Stimulated activated CD4-positive, alpha-beta T cell treated with anti-CD3 and anti-CD28 coated beads, Interleukin-1b, Interleukin-23, amount 100 ng/mL, for 1 hour (primary cell): ENCODE measurements at places on chromosomes 4 and X.
A peak's percentile ranks its signal among the peaks of the same experiment; 100 is the strongest.

DNA sequence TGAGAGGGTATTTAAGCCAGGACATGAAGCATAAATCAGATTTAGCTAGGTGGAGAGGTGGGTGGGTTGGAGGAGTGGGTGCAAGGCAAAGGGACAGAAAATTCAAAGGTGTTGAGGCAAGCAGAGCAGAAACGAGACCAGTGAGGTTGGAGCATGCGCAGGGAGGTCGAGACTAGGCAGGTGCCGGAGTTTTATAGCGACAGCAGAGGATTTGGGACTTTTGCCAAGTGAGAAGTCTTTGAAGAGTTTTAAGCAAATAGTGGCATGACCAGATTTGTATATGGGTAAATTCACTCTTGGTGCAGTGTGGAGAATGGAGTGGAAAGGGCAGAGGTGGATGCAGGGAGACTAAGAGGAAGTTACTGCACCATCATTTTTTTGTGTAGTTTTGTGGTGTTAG lies 107.0 kb upstream of the TLR2 start:
- no peak for DNase-seq

DNA sequence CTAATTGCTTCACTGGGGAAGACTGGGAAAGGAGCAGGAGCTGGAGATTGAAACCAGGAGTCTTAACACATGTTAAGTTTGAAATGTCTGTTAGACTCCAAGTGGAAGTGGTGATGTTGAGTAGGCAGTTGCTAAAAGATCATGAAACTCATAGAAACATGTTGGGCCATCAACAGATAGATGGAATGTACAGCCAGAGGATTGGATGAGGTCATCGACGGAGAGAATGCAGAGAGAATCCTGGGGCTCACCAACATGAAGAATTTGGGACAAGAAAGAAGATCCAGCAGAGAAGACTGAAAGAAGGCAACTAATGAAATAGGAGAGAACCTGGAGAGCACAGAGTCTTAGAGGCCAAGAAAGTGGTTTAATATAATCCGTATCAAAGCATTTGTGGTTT lies 19.4 kb upstream of the TSPAN5 start:
- DNase-seq, result no peak

GRCh38 chr4:76147454-76148141 lies 599 bp downstream of the NUP54 start:
- DNase-seq, result peak; percentile 3

- DNase-seq, result no peak
Observed at GRCh38 chr4:1506956-1507721, 100.9 kb upstream of the NKX1-1 start.

DNA sequence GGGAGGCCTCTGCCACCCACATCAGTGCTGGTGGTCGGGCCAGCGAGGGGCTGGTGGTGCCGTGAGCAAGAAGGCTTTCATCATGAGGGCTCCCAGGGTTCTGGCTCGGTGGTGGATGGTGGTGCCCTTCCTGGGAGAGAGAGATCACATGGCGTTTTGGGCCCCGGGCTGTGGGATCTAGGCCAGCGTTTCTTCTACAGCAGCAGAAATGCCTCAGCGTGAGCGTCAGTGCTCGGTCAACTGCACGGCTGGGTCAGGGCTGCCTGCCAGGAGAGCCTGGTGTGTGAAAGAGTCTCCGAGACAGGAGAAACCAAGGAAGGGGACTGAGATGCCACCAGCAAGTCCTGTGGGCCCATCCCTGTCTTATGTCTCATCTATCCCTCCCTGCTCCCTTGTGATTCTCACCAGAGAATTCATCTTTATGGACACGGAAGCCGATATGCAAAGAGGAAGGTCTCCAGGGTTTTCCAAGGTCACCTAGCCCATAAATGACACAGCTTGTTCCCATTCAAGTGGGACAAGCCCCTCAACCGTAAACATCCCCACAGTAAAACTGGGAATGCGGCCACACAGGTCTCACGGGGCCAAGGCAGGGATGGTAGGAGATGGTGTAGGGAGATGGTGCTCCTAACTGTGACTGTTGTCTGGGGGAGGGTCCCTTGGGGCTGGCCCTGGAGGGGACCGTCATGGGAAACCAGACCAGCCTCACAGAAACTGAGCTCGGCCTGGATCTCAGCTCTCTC lies 99.2 kb downstream of the SORCS2 start:
- DNase-seq, result no peak

- DNase-seq, result no peak
Observed at GRCh38 chr4:147011411-147011810, 65.7 kb upstream of the TTC29 start.

DNA sequence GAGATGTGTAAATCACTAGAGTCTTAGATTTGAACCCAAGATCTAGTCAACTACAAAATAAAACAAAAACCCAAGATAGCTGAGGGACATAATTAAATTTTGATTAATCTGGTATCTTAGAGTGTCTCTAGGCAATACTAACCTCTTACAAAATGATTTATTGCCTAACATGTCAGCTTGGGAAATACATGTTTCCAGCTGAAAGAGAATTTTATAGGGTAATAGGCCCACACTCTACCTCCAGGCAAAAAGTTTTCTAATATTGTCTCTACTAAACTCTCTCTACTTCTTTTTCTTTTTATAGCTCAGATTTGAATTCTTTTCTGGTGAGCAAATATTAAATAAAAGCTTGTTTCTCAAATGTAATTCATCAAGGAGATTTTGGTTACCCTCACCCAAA lies 263.2 kb downstream of the IL15 start:
- DNase-seq, result no peak

- DNase-seq, result no peak
Observed at GRCh38 chr4:39521253-39521919, 5.9 kb downstream of the UGDH start.

DNA sequence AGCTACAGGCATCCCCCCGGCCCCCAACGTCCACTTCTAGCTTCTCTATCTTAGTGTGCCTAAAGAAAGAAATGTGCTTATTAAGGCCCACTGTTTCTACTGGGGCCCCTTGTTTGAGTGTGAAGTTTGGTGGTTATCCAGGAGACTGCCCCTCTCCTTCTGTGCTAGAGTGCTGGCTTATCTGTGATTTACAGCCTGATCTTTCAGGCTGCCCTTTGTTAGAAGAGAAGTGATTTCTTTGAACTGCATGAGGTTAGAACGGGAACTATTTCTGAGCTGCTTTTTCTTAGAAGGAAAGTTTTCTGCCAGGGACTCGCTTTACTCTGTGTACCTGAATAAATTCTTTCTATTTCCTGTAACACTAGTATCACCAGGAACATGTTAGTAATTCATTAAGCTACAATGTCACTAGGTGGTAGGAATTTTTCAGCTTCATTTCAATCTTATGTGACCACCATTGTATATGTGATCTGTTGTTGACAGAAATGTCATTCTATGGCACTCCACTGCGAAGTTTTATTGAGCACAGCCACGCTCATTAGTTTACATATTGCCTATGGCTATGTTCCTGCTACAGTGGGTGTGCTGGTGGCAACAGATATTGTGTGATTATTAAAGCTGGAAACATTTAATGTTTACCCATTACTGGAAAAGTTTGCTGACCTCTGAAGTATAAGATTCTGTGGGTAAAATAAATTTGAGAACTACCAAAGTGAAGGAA lies 193.8 kb upstream of the CXorf51B start:
- no peak for DNase-seq

GRCh38 chr4:163710158-163710557 lies 215.7 kb downstream of the TMA16 start:
- DNase-seq, result no peak

- no peak for DNase-seq
Observed at GRCh38 chr4:147958057-147958456, 226.2 kb downstream of the ARHGAP10 start.

- DNase-seq, result no peak
Observed at GRCh38 chrX:48606091-48606490, 8.8 kb downstream of the WDR13 start.

DNA sequence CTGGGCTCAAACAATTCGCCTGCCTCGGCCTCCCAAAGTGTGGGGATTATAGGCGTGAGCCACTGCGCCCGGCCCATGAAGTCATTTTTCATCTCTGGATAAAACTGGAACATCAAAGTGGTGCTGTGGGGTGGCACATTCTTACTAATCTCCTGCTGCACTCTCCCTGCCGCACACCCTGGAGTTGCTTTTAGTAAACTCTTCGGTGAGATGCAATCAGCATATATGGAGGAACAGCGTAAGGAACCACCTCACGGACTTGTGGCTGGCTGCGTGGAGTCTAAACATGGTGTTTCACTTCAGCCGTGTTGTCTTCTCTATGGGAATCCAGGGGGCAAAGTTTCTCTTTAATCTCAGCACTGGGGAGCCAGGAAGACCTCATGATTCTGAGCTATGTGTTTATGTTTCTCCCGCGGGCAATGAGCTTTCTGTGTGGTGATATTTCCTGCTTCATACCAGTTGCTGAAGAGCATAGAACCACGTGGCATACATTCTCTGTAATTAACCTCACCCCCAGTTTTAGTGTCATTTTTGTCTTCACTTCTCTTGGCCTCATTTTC lies 2.1 kb upstream of the RHOH start:
- no peak for DNase-seq

GRCh38 chr4:15913631-15913970 lies 24.9 kb downstream of the FGFBP1 start:
- no peak for DNase-seq

- no peak for DNase-seq
Observed at GRCh38 chr4:144970597-144970996, 127.4 kb downstream of the ANAPC10 start.

- DNase-seq, result no peak
Observed at GRCh38 chrX:109709129-109709631, 23.9 kb downstream of the ACSL4 start.

DNA sequence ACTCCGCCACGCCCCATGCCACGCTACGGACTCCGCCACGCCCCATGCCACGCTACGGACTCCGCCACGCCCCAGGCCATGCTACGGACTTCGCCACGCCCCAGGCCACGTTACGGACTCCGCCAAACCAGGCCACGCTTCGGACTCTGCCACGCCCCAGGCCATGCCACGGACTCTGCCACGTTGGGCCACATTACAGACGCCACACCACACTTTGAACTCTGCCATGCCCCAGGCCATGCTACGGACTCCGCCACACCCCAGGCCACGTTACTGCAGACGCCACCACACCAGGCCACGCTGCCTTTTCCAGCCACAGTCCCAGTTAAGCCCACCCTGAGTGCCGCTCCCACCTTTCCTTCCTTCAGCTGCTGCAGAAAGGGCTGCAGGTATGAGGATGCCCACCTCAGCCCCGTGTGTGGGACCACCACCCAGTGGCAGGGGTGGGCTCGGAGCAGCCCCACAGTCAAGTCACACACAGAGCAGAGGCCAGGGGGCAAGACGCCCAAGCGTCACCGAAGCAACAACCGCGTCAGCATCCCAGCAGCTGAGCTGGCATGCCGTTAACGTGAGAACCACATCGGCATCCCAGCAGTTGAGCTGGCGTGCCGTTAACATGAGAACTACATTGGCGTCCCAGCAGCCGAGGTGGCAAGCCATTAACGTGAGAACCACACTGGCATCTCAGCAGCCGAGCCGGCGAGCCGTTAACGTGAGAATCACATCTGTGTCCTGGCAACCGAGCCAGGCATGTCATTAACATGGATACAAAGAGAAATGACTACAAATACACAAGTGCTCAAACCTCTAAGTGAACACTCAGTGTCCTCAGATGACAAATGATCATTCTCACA lies 26.4 kb downstream of the GAK start:
- no peak for DNase-seq

DNA sequence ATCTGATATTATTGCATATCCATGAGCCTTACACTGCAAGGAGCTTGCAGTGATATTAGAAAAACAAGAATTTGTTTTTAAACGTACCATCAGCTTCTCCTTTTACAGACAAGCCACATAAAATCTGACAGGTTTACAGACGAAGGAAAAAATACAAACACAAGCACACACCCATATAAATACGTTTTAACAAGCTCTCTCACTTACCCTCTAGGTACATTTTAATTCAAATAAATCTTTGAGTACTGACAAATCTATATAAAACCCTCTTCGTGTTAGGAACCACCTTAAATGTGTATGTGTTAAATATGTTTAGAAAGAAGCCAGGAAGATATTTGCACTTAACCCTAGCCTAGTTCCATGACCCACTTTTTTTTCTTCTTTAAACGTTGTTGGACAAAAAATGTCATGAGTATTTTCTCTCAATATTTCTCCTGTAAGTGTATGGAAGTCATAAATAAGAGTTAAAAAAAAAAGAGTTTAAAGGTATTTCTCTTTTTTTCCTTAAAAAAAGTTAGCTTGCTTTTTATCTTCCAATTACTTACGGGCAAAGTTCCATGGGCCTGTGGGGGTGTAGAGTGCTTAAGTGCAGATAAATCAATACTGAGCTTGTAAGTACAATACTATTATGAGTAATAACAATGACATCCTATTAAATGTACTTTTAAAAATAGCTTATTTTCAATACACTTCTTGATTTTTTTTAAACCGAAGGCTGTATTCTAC lies 1.5 kb downstream of the ARAP2 start:
- no peak for DNase-seq

DNA sequence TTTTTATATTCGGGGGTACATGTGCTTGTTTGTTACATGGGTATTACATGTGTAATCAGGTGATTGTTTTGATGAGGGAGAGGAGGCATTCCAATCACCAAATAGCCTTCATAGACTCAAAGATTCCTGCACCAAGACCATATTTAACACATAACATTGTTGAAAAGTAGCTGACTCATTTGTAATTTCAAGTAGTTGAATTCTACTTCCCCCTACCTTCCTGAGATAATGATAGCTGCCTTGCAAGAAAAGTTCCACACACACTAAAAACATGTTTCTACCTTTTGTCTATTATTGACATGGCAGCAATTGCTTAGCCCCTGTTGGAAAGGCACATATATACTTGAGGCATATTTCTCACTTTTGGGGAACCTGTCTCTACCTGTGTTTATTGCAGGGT lies 16.1 kb downstream of the PGAM4 start:
- DNase-seq, result no peak

DNA sequence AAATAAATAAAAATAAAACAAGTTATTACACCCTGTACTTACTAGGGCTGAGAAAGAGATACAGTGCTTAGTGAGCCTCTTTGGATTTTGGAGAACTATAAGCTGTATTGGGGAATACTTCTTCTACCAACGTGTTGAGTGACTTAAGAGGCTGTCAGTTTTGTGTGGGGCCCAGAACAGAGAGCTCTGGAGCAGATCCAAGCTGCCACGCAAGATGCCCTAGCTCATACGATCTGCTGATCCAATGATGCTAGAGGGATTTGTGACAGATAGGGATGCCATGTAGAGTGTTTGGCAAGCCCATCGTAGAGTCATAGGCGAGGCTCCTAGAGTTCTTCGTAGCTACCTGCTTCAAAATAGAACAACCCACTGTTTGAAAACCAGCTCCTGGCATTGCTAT lies 60.3 kb upstream of the KLF3 start:
- no peak for DNase-seq

DNA sequence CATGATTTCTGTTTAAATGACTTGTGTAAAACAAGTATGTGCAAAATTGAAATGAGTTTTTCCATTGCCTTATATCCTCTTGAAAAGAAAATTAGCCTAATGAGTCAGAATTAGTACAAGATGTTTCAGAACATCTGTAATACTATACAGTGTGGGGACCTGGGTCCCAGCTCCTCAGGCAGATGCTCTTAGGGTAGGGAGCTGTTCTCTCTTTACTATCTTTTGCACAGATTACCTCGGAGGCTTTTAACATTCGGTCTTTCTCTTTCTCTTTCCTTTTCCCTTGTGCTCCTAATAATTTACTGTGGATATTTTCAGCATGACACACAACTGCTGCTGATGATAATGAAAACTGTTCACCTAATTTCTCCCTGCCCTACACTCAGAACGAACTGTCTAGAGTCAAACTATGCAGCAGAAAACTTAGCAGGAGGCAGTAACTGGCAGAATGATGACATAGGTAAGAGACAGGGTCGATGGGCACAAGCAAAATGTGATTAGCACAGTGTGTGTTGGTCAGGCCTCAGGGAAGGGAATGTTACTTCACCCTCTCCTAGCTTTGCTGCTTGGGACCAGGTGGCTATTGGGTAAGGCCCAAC lies 455.3 kb downstream of the PDHA2 start:
- no peak for DNase-seq
